Stimulated activated CD8-positive, alpha-beta memory T cell treated with anti-CD3 and anti-CD28 coated beads, Interleukin-4, amount 100 ng/mL, for 24 hours (primary cell): ENCODE measurements at places on chromosomes 2 and 18.

- no peak for DNase-seq
Observed at GRCh38 chr18:57004366-57005121, 142.3 kb upstream of the BOD1L2 start.

DNA sequence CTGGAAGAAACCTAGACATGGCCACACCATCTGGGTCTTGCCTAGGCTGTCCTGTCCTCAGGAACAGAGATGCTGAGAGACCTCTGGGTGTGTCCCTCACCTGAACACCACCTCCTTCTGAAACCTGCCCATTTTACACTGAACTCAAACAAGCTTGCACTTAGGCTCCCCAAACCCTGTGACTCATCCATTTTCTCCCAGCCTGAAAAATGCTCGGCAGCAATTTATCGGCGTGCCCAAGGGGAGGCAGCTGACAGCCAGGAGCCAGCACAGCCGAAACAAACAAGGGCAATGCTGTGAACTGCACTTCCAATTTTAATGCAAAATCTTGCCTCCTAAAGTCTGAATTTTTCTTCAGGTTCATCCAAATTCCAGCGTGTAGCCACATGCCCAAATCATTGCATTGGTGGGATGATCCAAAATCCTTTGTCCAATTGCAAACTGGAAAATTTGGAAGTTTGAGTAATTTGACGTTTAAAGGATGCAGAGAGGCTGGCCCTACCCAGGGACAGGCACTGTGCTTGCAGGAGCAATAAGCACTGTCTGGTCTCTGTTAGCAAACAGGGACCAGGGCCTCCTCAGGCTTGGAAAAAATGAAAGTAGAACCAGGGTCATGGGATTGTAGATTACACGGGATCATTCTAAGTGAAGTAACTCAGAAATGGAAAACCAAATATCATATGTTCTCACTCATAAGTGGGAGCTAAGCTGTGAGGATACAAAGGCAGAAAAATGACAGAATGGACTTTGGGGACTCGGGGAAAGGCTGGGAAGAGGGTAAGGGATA lies 67.7 kb downstream of the GALNT14 start:
- no peak for DNase-seq

DNA sequence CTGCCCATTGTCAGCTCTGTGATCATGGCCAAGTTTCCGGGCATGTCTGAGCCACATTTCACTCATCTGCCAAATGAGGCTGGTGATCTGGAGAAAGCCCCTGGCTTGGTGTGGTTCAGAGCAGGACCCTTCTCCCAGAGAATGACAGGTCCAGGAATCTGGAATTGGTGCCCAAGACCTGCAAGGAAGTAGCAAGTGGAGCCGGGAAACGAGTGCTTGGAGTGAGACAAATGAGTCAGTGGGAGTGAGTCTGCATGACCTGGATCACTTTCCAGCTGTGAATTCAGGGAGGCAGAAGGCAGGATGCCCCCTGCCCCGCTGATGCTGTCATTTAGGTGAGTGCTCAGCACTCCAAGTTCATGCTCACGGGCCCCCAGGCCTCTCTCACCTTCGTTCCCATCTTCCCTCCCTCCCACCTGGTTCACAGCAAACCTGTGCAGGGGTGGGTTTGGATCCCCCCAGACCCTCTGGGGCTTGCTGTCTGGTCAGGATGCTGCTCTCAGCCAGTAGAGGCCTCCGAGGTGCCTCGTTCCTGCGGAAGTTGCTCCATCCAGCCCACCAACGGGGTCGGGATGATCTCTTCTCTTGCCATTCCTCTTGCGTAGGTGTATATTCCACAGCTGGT lies 104.4 kb downstream of the INHBB start:
- DNase-seq = no peak

GRCh38 chr2:218865999-218866398 lies 6.4 kb downstream of the WNT6 start:
- no peak for DNase-seq

- no peak for DNase-seq
Observed at GRCh38 chr2:241229563-241230401, 41.3 kb downstream of the ANO7 start.

GRCh38 chr2:105857076-105857740 lies 112.5 kb downstream of the NCK2 start:
- no peak for DNase-seq

DNA sequence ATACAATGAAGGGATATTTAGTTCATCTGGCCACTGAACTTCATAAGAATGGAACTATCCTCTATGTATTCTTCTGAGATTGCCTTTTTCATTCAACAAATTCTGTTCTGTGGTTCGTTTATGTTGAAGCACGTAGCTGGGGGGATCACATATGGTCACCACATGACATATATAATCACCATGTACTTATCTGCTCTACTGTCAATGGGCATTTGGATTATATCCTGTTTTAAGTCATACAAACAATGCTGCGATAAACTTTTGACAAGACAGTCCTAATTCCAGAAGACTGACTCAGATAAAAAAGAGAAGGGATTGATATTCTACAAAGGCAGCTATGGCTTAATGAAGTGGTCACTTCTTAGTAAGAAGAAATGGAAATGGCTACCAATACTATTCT lies 116.0 kb upstream of the CCDC195 start:
- DNase-seq = no peak

- no peak for DNase-seq
Observed at GRCh38 chr2:8509621-8510020, 172.2 kb upstream of the ID2 start.

- DNase-seq = no peak
Observed at GRCh38 chr2:216216951-216217903, 108.1 kb downstream of the XRCC5 start.

DNA sequence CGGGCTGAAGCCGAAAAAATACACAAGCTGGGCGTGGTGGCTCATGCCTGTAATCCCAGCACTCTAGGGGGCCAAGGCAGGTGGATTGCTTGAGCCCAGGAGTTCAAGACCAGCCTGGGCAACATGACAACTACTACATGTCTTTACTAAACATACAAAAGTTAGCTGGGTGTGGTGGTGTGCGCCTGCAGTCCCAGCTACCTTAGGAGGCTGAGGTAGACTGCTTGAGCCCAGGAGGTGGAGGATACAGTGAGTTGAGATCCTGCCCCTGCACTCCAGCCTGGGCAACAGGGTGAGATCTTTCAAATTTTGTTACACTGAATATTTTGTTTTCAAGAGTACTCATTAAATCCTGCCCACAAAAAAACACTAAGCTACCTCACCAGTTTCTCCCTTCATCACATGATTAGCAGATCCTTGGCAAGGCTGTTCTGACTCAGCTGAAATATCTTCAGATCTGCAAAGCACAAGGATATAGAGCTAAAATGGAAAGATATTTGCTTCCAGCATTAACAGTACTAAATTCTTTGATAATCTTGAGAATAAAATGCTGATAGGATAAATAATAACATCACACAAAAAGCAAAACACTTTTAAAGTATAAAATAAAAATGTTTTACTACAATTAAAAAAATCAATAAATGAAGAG lies 28.2 kb upstream of the MCM6 start:
- DNase-seq = no peak

GRCh38 chr18:3192752-3193151 lies 27.0 kb downstream of the MYOM1 start:
- no peak for DNase-seq

GRCh38 chr18:48072428-48073204 lies 142.2 kb upstream of the SMAD2 start:
- DNase-seq = no peak

- DNase-seq = no peak
Observed at GRCh38 chr2:140841141-140841540, 1289.7 kb downstream of the LRP1B start.

GRCh38 chr2:6562771-6563170 lies 302.9 kb downstream of the CMPK2 start:
- no peak for DNase-seq

- no peak for DNase-seq
Observed at GRCh38 chr2:98894331-98895000, 41.6 kb downstream of the CRACDL start.

- no peak for DNase-seq
Observed at GRCh38 chr2:173739006-173739405, 226.2 kb downstream of the SP3 start.

DNA sequence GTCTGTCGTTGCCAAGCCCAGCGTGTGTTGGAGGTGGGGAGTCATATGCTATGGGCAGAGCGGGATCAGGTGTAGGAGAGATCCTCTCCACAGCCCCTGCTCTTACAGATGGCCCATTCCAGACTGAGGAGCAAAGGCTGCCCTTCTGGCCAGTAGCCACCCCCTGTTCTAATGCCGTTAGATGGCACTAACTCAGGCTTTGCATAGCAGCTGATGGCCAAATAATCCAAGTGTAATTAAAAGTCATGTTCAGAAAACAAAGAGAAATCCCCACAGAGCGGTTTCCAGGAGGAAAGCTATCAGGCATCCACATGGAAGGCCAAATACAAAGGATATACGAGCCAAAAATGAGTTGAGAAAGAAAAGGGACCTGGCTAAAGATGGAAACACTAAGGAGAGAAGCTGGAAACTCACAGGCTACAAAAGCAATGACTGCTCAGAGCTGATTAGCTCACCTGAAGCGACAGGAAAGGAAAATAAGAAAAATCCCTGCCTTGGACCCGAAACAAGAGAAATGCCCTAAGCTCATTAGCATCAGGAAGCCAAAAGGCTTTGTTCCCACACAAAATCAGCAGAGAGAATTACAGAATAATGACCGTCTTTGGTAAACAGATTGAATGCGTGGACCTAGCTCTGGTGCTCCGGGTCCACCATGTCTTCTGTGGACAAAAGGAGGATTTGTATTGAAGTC lies 1002.4 kb upstream of the KLHL29 start:
- DNase-seq = no peak
